ENCODE measurements at places on chromosomes 4 and X. TPM values are rescaled to one million over a fixed set of nuclear protein-coding genes. Genes with fewer than 3 reads are reported as not detected.
A peak's percentile ranks its signal among the peaks of the same experiment; 100 is the strongest.

DNA sequence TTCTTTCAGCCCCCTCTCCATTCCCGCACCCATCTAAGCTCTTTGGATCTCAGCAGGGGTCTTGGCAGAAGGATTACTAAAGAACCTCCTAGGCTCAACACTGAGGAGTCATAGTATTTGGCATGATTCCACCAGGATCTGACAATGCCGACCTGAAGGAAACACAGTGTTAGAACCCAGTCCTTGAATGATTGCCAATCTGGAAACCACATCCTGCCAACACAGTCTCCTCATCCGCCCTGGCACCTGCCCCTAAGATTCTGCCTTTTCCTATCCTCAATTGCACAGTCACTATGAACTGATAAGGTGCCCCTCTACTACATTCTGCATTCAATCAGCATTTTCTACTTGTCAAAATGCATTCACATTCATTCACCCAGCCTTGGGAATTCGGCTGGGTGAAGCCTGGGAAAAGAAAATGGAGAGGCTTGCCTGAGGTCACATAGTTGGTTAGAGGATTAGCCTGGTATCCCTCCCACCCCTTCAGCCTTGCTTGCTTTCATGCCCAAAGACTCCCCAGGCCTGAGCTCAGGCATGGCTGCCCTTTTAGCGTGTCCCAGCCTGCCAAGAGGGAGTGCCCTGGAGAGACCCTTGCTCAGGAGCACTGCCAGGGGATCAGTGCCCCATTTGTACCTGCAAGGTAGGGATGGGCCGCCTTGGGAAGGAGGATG lies 2.2 kb upstream of the CLDN2 start:
- H3K27ac ChIP-seq: peak overlapping the region; percentile 74
- no peaks in the 10 kb centered on the region for H3K36me3 ChIP-seq
- H3K27me3 ChIP-seq: no peaks in the 10 kb centered on the region
- H3K4me3 ChIP-seq: no peak overlapping the region
- DNase-seq: peak; percentile 53

The UGT8 gene
- total RNA-seq: 2.7 TPM

DNA sequence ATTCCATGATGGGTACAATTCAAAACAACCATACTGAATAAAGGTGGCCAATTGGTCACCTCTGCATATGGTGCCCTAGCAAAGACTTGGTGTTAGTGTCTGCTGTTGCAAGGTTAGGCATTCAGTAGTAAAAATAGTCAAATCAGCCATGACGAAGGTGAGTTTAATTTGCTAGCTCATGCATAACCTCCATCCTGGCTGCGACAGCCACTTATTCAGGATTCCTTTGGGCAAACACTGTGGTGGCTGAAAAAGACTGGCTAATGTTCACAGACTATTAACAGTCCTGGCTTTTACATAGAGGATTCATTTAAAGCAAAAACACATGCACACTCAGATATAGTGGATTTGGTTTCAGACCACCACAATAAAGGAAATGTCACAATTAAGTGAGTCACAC lies 34.8 kb upstream of the MAP9 start:
- H3K4me1 ChIP-seq: no peaks in the 10 kb centered on the region
- DNase-seq: no peak
- no peak overlapping the region for H3K27ac ChIP-seq

DNA sequence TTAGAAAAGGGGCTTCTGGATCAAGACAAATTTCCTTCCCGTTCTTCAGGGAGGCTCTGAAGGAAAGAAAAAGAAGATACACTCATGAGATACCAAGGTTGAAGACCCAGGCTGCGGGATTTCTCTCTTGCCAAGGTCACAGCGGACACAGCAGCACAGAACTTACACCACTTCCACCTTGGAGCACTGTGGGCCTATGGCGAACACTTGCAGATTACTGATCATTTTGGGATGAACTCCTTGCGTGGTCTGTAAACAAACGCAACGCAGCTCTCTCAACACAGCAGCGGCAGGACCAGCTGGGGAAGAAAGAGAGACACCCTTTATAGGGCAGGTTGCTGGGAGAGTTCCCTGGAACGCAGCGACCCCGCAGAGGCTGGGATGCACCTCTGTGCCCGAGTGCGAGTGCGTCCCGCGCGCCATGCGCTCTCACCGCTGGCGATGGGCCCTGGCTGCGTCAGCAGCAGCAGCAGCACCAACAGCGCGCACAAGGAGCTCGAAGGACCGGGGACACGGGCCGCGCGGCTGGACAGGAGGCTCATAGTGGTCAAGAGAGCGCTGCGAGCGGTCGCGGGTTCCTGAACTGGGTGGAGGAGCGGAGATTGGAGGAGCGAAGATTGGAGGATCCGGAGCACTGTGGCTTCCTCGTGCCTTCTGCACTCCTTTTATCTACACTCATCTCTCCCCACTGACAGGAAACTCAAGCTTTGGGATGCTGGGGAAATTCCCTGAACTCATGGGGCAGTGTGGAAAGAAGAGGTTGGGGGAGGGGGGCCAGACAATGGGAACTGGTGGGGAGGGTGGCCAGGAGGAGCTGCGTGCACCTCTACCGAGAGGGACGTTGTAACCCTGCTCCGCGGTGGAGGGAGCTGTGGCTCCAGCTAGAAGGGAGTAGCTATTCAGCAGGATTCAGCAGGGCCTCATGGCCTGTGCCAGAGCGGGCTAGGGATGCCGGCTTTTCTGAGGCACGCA lies at the start of gene CXCL5:
Gene CXCL5, minus strand, starts transcription at position 638 of the 972 bp plus-strand sequence. Its CDS starts 96 bp downstream, at position 542.
- no peaks in the 10 kb centered on the region for H3K27me3 ChIP-seq
- H3K4me3 ChIP-seq: no peak within 1 kb of the TSS
- no peaks in the 10 kb centered on the region for H3K4me1 ChIP-seq
- H3K36me3 ChIP-seq: no peaks in the 10 kb centered on the region
- DNase-seq: no peak

DNA sequence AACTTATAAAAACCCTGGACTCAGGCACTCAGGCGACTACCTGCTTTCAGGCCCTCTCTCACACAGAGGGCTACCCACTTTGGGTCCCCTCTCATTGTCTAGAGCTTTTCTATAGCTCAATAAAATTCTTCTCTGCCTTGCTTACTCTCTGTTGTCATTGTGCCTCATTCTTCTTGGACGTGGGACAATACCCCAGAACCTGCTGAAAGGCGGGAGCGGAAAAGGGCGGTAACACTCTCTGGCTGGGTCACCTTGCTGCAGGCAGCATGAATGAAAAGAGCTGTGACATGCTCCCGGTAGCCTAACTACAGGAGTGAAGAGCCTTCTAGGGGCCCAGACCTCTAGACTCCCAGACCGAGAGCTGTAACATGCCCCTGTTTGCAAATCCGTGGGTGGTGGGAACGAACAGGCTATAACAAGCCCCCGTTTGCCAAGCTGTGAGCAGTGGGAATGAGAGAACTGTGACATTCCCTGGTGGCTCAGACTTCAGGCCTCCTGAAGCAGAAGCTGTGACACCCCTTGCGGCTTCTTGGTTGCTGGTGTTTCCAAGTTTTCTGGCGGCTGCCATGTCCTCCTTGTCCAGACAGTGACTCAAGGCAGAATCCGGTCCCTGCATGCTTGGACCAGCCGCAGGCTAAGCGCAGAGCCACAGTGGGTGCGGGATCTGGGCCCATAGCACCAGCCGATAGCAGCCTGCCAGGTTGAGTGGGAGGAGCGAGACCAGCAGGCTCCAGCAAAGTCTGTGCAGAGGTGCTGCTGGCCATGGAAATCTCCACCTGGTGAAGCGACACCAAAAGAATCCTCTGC lies 684.6 kb downstream of the ARAP2 start:
- no peak for DNase-seq
- no peak overlapping the region for H3K27ac ChIP-seq
- H3K4me3 ChIP-seq: no peak overlapping the region
- no peaks in the 10 kb centered on the region for H3K4me1 ChIP-seq

DNA sequence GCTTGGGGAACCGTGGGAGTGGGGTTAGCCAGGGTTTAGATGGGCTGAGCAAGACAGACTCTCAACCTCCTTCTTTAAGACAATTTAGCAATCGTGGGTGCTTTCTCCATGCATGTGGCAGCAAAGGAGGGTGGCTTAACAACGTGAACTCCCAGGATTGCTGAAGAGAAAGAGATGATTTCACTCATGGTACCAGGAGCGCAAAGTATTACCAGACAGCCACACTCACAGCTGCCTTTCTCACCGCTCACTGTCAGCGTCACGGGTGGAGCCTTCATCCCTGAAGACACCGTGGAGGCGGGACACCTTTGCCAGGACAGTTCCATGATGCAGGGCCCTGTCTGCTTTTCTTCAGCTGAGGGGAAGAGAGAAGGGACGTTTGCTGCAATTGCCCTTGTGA lies 212.5 kb upstream of the PSAPL1 start:
- peaks cover 13% of the 10 kb centered on the region for H3K4me1 ChIP-seq
- H3K36me3 ChIP-seq: no peaks in the 10 kb centered on the region
- no peak overlapping the region for H3K27ac ChIP-seq
- DNase-seq: no peak
- H3K4me3 ChIP-seq: no peak overlapping the region

DNA sequence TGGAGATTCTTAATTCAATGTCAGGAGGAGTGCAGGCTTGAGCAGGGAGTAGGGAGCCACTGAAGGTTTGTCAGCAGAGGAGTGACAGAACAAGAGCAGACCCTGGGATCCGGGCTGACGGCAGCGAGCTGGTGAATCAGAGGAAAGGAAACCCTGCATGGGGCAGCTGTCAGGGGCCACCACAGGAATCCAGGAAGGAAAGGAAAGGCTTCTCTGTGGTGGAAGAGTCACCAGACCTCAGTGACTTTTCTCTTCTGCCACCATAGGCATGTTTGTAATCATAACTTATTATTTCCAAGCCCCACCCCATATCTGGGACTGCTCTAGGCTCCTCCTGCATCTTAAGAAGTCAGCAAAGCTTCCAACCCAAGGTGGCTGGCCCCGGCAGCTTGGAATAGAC lies 150.9 kb downstream of the BCOR start:
- no peaks in the 10 kb centered on the region for H3K4me1 ChIP-seq
- no peak overlapping the region for H3K4me3 ChIP-seq
- DNase-seq: no peak
- H3K27me3 ChIP-seq: no peaks in the 10 kb centered on the region
- no peaks in the 10 kb centered on the region for H3K36me3 ChIP-seq

DNA sequence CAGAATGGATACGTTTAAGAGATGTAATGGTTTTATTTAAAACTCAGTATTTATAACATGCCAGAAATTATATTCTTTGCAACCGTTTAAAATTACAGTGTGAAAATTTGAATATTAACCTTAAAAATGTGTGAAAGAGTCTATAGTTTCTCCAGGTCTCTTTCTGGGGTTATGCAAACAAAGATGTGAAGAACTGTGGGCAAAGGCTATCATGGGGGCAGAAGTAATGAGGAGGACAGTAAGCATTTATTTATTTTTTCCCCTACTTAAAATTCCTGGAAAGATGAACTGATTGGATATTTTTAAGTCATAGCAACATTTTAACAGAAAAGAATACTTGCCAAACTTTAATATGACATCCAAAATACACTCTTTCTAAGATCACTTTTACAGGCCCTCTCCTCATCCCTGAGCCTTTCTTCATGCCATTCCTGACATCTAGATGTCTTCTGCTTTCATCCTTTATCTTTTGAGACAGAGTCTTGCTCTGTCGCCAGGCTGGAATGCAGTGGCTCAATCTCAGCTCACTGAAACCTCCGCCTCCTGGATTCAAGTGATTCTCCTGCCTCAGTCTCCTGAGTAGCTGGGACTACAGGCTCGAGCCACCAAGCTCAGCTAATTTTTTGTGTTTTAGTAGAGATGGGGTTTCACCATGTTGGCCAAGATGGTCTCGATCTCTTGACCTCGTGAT lies 46.1 kb downstream of the TMEM131L start:
- DNase-seq: no peak
- H3K27ac ChIP-seq: no peak overlapping the region
- no peaks in the 10 kb centered on the region for H3K27me3 ChIP-seq

- no peak overlapping the region for H3K4me3 ChIP-seq
- H3K27ac ChIP-seq: peak overlapping the region; percentile 47
- H3K36me3 ChIP-seq: no peaks in the 10 kb centered on the region
These were observed 78.0 kb downstream of the ACOX3 start for GRCh38 chr4:8362483-8362882.

DNA sequence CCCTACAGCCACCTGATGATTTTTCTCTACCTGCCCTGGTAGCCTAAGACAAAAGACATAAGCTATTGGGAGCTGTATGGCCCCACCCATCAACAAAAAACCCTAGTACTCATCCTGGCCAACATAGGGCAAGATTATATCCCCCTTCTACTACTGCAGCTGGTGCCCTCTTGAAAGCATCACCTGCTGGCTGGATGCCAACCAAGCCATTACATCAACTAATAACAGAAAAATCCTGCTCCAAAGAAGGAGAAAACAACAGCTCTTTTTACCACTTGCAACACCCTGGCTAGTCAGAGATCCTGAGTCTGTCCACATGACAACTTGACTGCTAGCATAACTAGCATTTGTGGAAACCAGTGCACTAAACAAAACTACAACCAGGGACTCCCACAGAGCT lies 43.6 kb upstream of the UPRT start:
- no peak for DNase-seq
- H3K27me3 ChIP-seq: no peaks in the 10 kb centered on the region
- no peaks in the 10 kb centered on the region for H3K4me1 ChIP-seq
- no peaks in the 10 kb centered on the region for H3K36me3 ChIP-seq

DNA sequence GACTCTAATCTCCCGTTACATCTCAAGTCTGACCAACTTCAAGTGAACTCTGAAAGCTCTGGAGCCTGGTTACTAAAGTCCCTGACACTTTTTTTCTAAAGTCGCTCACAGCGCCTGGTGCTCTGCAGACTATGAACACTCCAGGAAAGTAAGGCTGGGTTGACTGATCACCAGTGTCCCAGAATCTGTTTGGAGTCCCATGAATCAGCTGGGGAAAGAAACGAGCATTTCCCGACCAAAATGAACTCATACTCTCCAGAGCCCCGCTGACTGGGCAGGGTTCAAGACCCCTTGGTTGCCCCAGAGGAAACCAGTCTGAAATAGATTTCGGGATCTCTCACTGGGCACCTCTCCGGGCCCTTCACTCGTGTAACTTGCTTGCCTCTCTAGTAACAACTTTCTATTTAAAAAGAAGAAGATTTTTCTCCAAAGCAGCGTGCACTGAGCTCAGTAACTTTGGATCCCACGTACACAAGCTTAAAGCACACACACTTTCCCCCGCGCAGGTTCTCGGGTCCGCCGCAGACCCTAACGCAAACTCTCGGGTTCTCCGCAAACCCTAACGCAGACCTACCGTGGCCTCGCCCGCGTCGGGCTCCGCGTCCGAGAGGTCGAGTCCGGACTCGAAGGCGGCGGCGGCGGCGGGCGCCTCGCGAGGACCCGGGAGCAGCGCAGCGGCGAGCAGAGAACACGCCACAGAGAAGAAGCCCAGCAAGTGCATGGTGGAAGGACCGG lies 964 bp downstream of the VEGFC start:
- peaks cover 33% of the 10 kb centered on the region for H3K4me1 ChIP-seq
- H3K36me3 ChIP-seq: no peaks in the 10 kb centered on the region
- peak; percentile 25 for DNase-seq
- no peaks in the 10 kb centered on the region for H3K27me3 ChIP-seq

DNA sequence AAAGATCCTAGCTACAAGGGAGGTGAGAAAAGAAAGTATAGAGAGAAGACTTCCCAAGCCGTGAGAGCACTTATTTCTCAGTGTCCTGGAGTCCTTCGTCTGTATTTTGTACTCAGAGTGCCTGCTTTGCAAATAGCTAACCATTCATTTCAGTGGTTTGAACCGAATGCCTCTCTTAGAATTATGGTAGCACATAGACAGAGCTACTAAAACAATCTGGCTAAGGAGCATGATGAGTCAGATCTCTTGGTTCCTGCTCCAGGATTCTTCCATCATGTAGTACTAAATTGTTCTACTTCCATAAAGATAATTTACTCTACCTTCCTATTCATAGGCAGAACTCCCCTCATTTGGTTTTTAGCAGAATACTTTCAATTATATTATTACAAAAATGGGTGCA lies 946.6 kb downstream of the STIM2 start:
- no peak for DNase-seq
- H3K4me1 ChIP-seq: no peaks in the 10 kb centered on the region
- no peak overlapping the region for H3K4me3 ChIP-seq
- H3K27ac ChIP-seq: no peak overlapping the region

Data from PC-9 (cell line).